ENCODE measurements at places on chromosomes 16 and 17.

- peak; percentile 88 for DNase-seq
Measured at GRCh38 chr16:67672739-67673662, 6.4 kb downstream of the C16orf86 start.

DNA sequence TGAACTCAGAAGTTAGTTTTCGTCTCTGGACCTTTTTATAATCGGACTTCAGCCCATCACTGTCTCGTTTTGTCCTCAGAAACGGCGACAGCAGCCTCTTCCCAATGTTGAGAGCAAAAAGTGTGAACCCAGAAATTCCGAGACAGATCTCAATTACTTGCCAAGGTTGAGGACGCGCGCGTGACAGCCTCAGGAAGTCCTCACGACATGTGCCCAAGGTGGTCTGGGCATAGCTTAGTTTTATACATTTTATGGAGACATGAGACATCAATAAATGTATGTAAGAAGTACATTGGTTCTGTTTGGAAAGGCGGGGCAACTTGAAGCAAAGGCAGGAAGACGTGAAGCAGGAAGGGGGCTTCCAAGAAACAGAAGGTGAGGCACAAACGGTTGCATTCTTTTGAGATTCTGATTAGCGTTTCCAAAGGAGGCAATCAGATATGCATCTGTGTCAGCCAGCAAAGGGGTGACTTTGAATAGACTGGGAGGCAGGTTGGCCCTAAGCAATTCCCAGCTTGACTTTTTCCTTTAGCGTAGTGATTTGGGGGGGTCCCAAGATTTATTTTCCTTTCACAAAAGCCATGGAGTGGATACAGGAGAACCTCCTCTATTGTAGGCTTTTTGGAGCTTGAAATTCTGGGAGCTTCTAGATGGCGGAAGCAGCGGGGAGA lies 583 bp upstream of the ZNF747 start:
- DNase-seq = no peak

GRCh38 chr17:66928949-66929348 lies 35.6 kb upstream of the CACNG4 start:
- no peak for DNase-seq

- no peak for DNase-seq
Measured at GRCh38 chr17:77914385-77915254, 43.9 kb upstream of the TNRC6C start.

GRCh38 chr16:87976665-87977064 lies 25.4 kb downstream of the BANP start:
- no peak for DNase-seq

DNA sequence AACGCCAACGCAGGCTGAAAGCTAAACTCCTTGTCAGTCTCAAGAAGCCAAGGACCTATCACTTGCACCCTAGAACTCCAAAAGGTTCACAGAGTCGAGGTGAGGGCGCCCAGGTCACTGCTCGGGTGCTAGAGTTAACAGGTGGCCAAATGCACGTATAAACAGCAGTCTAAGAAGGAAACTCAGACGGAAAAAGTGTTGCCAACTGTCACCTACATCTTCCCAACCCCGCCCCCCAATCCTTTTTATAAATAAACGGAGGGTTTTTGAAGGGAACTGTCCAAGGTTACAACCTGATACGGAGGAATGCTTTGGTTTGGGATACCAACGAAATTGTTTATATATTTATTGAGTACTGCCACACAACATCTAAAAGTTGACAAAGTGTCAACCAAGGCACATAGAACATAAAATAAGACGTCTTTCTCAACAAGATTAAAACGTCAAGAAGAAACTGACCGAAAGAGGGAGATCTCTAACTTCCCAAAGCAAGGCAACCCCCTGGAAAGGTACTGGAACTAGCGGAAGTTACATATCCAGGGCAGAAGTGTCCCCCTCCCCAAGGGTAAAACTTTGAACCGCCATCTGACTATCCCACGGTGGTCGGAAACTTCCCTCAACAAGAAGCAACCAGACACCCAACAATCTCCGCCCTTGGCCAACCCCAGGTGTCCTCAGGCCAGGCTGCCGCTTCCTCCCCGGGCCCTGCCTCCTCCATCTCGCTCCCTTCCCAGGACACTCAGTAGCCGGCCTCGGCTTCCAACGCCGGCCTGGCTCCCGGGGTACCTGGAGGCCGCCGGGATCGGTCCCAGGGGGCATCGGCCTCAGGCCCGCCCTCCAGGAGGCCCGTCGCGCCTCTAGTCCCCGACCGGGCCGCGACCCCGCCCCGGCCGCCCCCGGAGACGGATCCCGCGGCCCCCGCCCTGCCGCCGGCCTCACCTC lies 982 bp downstream of the SPAG9 start:
- peak; percentile 62 for DNase-seq

DNA sequence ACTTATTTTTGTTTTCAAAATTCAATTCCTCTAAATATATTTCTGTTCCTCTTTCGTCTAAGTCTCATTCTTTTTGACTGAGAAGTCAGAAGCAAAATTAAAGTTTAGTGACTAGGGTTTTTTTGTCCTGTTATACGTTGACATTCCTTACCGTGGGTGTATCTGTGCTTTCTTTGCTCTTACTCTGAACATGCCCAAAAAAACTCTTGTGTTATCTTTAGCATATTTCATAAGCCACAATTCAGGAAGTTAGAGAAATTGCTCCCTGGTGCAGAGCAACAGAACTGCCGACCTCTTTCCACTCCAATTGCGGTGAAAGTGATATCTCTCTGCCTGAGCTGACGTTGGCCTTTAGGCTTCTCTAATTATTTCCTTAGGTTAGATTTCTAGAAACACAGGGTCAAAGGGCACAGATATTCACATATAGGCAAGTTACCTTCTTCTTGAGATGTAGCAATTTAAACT lies 65.7 kb downstream of the CENPV start:
- peak; percentile 44 for DNase-seq

DNA sequence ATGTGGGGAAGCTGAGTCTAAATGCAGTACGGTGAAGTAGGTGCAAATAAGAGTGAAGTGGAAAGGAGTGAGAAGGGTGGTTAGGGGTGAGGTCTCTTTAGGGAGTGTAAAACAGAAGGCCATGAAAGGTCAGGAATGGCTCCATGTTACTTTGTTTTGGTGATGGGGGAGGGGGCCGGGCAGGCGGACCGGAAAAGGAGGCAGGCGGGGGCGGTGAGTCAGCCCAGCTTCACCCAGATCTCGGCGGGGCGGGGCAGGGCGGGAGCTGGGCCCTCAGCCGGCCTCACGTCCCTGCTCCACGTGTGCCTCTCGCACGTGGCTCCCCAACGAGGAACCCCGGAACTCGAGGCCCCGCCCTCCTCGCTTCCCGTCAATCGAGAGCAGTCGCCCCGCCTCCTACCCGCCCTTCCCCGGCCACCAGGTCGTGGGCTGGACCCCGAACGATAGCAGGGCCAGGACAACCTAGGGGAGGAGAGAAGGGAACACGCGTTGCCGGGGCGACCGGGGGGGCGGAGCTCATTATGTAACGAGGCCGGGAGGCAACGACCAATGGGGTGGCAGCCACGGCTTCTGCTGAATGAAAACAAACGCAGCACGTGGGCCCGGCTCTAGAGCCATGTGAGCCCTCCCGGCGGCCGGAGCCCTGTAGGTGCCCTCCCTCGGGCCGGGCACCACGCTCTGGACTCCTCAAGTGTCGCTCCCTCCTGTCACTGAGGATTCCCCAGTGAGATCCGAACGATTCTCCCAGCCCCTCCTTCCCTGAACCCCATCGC lies 1.4 kb downstream of the NR1D1 start:
- DNase-seq = peak; percentile 92

- no peak for DNase-seq
Measured at GRCh38 chr17:66185862-66186261, 6.1 kb downstream of the CEP112 start.

GRCh38 chr17:41498276-41498675 lies 7.1 kb downstream of the KRT13 start:
- DNase-seq = no peak

GRCh38 chr17:205148-205669 lies 23.8 kb upstream of the DOC2B start:
- no peak for DNase-seq
